Hematopoietic multipotent progenitor cell treated with erythropoietin and hydrocortisone succinate and interleukin-3 and kit ligand, for 15 days (in vitro differentiated cells): ENCODE measurements at places on chromosomes 13 and 19.

- no peak for DNase-seq
Observed at GRCh38 chr19:37931881-37932655, 25.1 kb downstream of the SIPA1L3 start.

- DNase-seq, result no peak
Observed at GRCh38 chr19:54650108-54650655, 12.6 kb upstream of the LILRB4 start.

GRCh38 chr19:35521124-35521743 lies 6.9 kb downstream of the SBSN start:
- DNase-seq, result no peak

DNA sequence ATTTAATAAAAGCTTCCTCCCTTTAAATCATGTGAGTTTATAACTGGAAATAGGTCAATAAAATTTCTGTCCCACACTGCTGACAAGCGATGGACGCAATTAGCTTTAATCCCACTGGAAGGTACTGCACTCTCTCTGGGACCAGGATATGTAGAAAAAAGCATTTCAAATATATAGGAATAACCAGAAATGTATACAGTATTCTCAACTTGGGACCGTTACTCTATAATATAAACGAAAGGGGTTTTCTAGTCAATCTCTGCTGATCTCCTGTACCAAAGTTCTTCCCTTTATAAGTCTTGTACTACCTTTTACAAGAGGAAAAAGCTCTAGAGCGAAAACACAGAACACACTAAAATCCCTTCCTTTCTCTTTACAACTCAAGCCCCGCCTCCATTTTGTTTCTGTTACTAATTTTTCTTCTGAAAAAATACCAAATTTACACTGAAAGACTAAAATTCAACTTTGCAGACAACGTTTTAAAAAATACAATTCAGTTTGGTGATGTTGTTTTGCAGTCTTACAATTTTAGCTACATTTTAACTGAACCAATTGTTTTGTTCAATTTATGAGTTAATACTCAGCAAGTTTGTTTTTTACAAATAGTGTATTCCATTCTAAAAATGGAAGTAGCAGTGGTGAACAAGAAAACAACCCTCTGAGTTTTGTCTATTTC lies 1.7 kb upstream of the USPL1 start:
- DNase-seq, result peak; percentile 61

- DNase-seq, result no peak
Observed at GRCh38 chr13:25901460-25902376, 150.1 kb downstream of the SHISA2 start.

GRCh38 chr13:112867301-112867711 lies 101.7 kb upstream of the MCF2L start:
- DNase-seq, result no peak

DNA sequence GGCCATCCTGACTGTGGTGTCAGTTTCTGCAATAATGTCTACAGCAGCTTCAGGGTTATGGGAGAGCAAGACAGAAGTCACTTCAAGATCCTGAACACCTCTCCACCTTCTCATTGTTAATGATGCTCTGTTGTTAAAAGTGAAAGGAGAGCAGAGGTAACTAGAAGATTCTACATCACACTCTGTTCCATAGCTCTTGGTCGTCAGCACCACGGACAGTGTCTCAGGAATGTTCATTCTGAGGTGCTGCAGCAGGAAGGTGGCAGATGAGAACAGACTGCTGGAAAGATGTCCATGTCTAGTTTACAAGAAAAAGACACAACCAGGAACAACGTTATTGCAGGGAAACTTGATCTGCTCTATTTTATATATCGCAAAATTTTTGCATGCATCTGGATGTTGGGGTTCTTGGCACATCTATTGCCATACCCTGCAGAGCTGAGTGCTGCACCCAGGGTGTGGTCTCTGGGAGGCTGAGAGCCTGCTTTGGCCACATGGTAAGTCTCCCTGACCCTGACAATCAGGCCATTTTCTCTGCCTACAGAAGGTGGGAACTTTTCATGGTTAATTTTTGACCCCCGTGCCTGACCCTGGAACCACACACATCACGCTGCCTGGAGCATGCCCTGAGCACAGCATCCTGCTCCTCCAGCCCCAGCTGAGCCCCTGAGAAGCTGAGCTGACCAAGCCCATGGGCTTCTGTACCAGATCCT lies 12.7 kb downstream of the CEACAM21 start:
- DNase-seq, result no peak

GRCh38 chr13:108610507-108610906 lies 18.9 kb upstream of the MYO16 start:
- no peak for DNase-seq

DNA sequence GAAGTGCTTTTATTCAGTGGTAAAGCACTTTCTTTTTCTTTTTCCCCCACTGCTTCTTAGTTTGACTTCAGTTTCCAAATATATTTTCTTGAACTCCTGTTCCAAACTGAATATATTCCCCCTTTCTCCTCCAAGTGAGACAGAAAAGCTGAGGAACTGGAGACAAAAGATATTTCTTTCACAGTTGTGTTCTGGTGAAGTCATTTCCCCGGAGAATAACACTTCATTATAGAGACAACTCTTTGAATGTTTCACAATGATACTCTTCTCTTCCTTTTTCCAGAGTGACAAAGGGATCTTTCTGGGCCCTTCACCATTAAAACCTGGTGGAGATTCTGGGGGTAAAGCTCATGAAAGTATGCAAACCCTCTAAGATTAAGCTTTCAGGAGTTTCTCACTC lies 860.8 kb upstream of the SLITRK5 start:
- DNase-seq, result no peak

DNA sequence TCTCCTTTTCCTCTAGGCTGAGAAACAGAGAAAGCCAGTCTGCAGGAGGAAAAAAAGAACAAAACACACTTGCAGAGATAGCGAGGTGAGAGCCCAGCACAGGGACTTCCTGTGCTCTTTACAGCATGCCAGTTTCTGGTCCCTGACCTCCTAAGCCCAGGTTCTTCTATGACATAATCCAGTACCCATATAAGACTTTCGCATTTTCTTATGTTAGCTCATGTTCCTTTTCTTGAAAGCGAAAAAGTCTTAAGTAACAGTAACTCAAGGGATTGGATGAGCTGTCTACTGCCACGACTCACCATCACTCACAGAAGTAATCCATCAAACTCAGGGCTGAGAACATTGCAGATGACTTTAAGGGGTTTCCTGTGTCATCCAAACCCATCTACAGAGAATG lies 17.4 kb downstream of the CCDC70 start:
- no peak for DNase-seq

- no peak for DNase-seq
Observed at GRCh38 chr13:108834193-108834592, 204.8 kb downstream of the MYO16 start.

DNA sequence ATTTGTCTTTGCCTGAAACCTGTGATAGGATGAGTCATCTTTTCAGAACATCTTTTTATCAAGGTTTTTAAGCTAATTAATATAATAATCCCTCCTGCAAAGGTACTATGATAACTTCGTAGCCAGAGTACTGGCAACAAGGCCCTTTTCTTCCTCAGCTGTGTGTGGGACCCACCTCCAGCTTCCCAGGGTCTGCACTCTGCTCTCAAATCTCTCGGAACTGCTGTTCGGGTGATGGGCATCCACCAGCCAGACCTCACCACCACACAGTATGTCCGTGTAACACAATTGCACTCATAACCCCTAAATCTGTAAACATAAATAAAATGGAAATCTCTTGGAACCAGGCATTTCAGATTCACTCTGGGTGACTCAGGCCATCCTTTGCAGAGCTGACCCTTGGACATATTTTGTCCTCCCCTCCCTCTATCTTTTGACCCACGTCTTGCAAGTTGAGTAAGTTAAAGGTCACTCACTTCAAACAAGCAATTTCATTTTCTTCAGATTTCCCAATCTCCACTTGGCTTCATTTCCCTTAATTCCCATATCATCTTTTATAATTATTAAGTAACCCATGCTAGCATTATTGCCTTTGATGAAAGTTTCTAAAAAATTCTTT lies 29.5 kb downstream of the COL4A1 start:
- DNase-seq, result no peak

- DNase-seq, result no peak
Observed at GRCh38 chr19:23917856-23918255, 3.2 kb downstream of the ZNF726 start.

DNA sequence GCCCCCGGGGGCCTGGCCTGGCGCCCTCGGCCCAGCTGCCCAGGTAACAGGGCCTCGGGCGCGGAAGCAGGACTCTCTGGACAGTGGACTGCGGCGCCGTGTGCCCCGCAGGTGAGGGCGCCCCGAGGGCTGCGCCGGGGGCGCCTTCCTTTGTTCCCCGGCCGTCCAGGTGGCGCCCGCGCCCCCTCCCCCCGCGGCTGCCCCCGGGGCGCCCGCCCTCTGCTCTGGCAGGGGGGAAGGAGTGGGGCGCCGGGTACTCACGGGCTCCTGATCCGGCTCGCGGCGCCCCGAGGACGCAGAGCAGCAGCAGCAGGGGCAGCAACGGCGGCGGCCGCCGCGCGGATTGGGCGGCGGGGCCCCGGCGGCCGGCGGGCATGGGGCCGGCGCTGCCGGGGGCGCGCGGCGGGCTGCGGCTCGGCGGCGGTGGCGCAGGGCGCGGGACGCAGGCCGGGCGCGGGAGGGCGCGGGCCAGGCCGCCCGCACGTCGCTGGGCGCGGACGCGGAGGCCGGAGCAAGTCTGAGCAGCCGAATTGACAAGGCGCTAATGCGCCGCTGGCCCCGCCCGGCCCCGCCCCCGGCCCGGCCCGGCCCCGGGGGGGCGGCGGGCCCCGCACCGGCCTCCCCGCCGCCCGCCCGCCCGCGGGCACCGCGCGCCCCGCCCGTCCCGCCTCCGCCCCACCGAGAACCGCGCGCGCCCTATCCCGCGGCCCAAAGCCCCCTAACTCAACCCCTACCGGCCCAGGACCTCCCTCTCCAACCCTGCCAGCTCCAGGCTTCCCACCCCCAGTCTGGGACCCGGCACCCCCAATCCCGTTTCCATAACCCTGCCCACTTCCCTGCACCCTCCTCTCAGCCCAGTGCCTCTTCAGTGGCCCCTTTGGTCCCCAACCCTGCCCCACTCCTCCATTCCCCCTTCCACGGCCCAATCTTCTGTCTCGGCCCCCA lies at the start of gene CRLF1:
Gene CRLF1 (minus strand): TSS at position 519 of the 945 bp plus-strand sequence. CDS start 143 bp downstream, at position 376.
- no peak for DNase-seq

DNA sequence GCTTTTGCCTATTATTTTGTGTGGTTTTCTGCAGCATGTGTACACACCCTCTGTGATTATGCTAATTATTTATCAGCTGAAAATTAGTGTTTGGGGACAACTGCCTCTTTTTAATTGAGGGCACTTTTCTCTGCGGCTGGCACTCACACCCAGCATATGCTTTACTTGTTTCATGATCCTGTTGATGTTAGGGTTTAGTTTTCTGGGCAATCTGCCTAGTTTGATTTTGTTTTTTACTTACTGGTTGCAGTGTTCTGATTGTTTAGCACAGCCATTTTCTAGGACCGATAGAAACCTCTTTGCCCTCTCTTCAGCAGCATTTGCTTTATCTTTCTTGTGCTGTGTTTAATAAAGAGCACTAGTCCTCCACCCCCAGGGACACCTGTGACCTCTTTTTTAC lies 161.6 kb downstream of the PAN3 start:
- DNase-seq, result no peak

- no peak for DNase-seq
Observed at GRCh38 chr19:1935484-1936208, 5.3 kb upstream of the CSNK1G2 start.

DNA sequence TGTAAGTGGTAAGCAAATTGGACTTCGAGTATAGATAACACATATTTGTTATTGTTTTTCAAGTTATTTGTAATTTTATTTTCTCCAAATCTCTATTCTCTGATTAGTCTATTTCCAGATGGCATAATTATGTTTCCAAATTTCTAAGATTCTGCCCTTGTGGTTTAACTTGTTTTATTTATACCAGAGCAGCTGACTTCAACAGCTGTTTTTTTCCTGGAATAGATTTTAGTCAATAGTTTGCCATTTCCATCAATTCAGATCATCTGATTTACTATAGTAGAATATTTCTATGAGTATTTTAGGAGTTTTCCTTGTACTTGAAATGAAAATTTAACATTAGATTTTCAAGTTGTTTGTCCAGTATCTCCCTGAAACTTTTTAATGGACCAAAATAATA lies 848.7 kb upstream of the MIR17HG start:
- no peak for DNase-seq

DNA sequence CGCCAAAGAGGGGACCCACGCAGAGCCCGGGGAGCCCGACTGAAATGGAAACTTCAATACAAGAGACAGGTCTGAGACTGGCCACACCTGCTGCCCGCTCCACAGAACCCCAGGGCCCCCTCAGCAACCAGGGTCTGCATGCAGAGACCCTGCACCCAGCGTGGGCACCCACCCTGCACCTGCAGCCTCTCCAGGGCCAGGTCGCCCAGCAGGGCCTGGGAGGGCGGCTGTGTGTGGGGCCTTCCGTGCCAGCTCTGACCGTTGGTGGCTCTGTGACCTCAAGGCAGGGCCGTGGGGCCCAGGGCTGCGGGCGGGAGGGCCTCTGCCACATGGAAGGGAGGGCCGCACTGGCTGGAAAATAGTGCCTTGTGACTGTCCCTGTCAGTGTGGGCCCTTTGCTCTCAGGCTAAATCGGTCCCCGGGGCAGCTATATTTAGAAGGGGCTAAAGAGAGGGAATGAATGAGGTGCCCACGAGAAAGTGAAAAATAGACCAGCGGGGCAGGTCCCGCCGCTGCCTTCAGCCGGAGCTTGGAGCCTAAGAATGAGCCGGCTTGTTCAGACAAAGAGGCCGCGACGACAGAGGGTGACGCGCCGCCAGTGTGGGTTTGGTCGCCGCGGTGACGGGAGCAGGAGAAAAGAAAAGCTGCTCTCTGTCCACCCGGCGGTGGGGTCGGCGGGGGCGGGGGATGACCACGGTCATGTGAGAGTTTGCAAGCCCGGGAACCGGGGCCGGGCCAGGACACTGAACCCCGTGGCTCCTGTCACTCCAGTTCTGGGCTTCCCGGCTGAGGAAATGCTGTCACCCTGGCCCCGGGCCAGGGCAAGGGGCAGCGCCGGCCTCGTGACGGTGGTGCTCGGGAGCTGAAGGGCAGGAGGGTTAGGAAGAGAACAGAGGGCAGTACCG lies 70.5 kb downstream of the GADD45B start:
- DNase-seq, result no peak

GRCh38 chr13:110206185-110206584 lies 100.8 kb downstream of the COL4A1 start:
- DNase-seq, result no peak

GRCh38 chr19:32421589-32422361 lies 16.2 kb downstream of the DPY19L3 start:
- peak; percentile 16 for DNase-seq

GRCh38 chr13:99185606-99186005 lies 15.0 kb upstream of the UBAC2 start:
- no peak for DNase-seq

DNA sequence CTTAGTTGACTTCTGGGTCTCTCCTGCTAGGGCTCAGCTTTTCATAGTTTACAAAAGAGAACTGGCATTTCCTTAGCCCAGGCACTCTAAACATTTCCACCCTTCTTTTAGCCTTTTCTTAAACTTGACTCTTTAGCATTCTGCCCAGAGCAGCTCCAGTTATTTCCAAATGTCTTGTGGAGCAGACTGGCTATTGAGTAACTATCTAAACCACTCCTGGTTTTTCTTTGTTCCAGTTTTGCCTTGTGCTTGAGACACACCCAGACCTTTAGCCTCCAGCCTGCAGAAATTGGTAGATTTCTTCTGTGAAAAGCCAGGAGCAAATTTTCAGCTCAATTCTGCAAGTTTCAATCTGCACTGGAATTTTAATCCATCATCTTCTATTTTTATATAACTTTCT lies 1813.1 kb downstream of the OLFM4 start:
- no peak for DNase-seq
